ENCODE measurements at places on chromosomes 1 and 21. TPM values are rescaled to one million over a fixed set of nuclear protein-coding genes. Genes with fewer than 3 reads are reported as not detected.

LCE3E gene
- total RNA-seq, result 0.63 TPM

LCE1A gene
- total RNA-seq, result not detected

KCNE2 gene
- not detected for total RNA-seq

TMEM240 gene
- 0.23 TPM for total RNA-seq

KCNN3 gene
- total RNA-seq, result 0.07 TPM

RAD54L gene
- total RNA-seq, result 33.1 TPM

S100A5 gene
- 0.49 TPM for total RNA-seq

TMEM200B gene
- 0.63 TPM for total RNA-seq

NGF gene
- total RNA-seq, result 0.35 TPM

MYOC gene
- total RNA-seq, result not detected

B3GALT5 gene
- under 0.01 TPM for total RNA-seq

ATP13A2 gene
- 98.5 TPM for total RNA-seq

SPRR2G gene
- total RNA-seq, result not detected

SELE gene
- total RNA-seq, result not detected

DSCAM gene
- total RNA-seq, result 0.14 TPM

OLFML3 gene
- 0.65 TPM for total RNA-seq

SPRR3 gene
- total RNA-seq, result 324 TPM

SPRR2A gene
- total RNA-seq, result 8.3 TPM

VHLL gene
- total RNA-seq, result not detected

CYP4A11 gene
- total RNA-seq, result not detected

S100A2 gene
- 5,324 TPM for total RNA-seq

BACE2 gene
- 62.4 TPM for total RNA-seq

OR2W3 gene
- total RNA-seq, result not detected

S100B gene
- not detected for total RNA-seq

IGSF21 gene
- not detected for total RNA-seq

ADAM30 gene
- total RNA-seq, result not detected

WNT3A gene
- 0.14 TPM for total RNA-seq

RGS5 gene
- 1.1 TPM for total RNA-seq

OR2AK2 gene
- total RNA-seq, result not detected

IL19 gene
- not detected for total RNA-seq

KLHL17 gene
- total RNA-seq, result 20.5 TPM

KCNE1 gene
- not detected for total RNA-seq

NDUFS2 gene
- 87.7 TPM for total RNA-seq

ATP6V1G3 gene
- total RNA-seq, result not detected

PCSK9 gene
- total RNA-seq, result 125 TPM

CFAP107 gene
- total RNA-seq, result not detected

CYP4Z1 gene
- not detected for total RNA-seq

SRM gene
- total RNA-seq, result 78.6 TPM

RPE65 gene
- total RNA-seq, result not detected

IGSF8 gene
- 28.6 TPM for total RNA-seq

MAN1C1 gene
- total RNA-seq, result 0.65 TPM

LIN28A gene
- not detected for total RNA-seq

HOOK1 gene
- 7.1 TPM for total RNA-seq

EIF4G3 gene
- total RNA-seq, result 23.8 TPM

RNU1-1 gene
- total RNA-seq, result under 0.01 TPM

SLC44A3 gene
- 11.7 TPM for total RNA-seq

TEX38 gene
- total RNA-seq, result not detected

OR2L3 gene
- not detected for total RNA-seq

ZFP69B gene
- total RNA-seq, result 2.6 TPM

LYPLAL1 gene
- 13.8 TPM for total RNA-seq

RNF186 gene
- total RNA-seq, result not detected

IVL gene
- 60.1 TPM for total RNA-seq

LIPI gene
- total RNA-seq, result not detected

MMEL1 gene
- not detected for total RNA-seq

FCRL6 gene
- total RNA-seq, result not detected

Data from airway epithelial cell (primary cell).